Stimulated activated CD4-positive, alpha-beta T cell treated with anti-CD3 and anti-CD28 coated beads, Interleukin-12 subunit alpha, Interleukin-12 subunit beta, amount 100 ng/mL, for 24 hours (primary cell): ENCODE measurements at places on chromosomes 7 and 10.

- DNase-seq, result no peak
Observed at GRCh38 chr10:129339841-129340240, 127.2 kb upstream of the MGMT start.

DNA sequence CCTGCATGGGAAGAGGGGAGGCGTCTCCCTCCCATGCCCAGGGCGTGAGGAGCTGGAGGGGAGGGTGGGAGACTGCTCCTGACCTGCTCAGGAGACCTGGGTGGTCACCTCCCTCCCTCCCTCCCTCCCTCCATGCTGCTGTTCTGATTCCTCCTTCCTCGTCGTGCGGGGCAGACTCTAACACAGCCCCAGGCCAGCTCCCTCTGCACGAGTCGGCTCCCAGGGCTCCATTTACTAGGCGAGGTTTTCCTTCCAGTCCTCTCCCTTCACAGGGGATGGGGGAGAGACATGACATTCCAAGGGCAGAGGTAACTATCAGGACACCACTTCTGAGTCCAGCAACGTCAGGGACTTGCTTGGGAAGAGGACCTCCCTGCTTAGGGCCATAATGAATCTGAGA lies 23.6 kb downstream of the VIPR2 start:
- no peak for DNase-seq

GRCh38 chr10:84552478-84552877 lies 224.1 kb downstream of the CCSER2 start:
- no peak for DNase-seq

GRCh38 chr10:11012421-11013295 lies 5.0 kb upstream of the CELF2 start:
- DNase-seq, result no peak

DNA sequence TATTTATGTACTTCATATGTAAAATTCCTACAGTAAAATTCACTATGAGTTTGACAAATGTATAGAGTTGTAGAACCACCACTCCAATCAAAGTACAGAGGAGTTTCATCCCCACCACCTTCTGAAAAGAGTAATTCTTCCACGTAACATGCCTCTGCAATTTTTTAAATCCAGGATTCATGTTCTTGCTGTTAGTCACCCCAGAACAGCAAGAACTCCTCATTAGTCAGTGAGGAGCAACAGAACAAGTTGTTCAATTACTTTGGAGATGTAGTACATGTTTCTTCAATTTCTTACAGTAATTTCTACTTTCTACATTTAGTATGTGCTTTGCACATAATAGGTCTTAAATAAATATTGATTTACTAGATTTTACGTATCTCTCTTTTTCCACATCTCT lies 248.1 kb downstream of the ABCA13 start:
- no peak for DNase-seq

- DNase-seq, result no peak
Observed at GRCh38 chr7:190196-190595, 2.2 kb upstream of the FAM20C start.

GRCh38 chr7:33711231-33712019 lies 193.9 kb upstream of the BMPER start:
- no peak for DNase-seq

GRCh38 chr7:28298870-28299518 lies 113.3 kb upstream of the CREB5 start:
- DNase-seq, result no peak

DNA sequence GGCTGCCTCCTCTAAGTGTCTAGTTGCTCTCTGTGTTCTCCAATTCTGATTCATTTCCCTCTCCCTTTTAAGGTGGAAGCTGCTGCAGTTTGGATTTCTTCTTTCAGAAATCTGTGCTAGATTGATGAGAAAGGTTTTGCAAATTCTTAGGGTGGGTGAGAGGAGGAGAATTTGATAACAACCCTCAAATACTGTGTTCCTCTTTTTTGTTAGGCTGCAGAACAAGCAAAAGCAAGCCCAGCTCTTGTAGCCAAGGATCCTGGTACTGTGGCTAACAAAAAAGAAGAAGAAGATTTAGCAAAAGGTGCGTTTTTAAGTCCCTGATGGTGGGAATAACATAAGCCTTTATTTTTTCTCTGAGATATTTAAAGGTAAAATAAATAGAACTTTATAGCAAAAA lies 49.1 kb downstream of the STAM start:
- DNase-seq, result no peak

GRCh38 chr7:598899-599298 lies 79.3 kb upstream of the PDGFA start:
- no peak for DNase-seq

DNA sequence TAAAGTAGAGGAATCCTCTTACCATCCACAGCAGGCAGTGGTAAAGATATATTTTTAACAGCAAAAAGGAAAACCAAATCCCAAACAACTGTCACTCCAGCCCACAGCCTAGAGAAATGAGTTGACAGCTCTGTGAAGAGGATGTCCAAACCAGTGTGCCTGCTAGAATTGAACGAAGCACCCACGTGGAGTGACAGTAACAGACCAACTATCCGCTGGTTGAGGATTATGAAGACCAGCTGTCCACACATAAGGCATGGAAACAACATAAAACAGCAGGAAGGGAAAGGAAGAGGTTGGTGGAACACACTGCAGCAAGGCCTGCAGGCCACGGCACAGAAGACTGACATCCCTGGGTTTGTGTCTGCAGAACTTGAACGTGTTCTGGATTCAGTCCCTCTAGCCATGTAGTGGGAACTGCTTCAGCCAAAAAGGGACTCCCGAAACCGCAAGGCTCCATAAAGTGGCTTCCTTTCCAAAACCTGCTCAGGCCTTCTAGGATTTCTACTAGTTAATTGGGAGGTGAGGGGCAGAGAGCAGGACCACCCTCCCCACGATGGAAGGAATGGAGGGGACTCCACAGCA lies 324.4 kb downstream of the BICC1 start:
- DNase-seq, result no peak

- no peak for DNase-seq
Observed at GRCh38 chr7:135729230-135729629, 1.2 kb upstream of the SLC13A4 start.

DNA sequence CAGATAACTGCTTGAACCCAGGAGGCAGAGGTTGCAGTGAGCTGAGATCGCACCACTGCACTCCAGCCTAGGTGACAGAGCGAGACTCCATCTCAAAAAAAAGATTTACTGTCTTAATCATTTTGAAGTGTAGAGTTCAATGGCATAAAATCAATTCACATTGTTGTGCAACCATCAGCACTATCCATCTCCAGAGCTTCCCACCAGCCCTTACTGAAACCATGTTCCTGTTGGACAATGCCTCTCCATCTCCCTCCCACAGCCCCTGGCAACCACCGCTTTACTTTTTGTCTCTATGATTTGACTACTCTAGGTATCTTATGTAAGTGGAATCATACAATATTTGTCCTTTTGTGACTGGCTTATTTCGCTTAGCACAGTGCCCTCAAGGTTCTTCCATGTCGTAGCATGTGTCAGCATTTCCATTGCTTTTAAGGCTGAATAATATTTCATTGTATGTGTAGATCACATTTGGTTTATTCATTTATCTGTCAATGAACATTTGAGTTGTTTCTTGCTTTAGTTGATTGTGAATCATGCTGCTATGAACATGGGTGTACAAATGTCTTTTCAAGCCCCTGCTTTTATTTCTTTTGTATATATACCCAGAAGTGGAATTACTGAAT lies 33.1 kb downstream of the NACAD start:
- no peak for DNase-seq

DNA sequence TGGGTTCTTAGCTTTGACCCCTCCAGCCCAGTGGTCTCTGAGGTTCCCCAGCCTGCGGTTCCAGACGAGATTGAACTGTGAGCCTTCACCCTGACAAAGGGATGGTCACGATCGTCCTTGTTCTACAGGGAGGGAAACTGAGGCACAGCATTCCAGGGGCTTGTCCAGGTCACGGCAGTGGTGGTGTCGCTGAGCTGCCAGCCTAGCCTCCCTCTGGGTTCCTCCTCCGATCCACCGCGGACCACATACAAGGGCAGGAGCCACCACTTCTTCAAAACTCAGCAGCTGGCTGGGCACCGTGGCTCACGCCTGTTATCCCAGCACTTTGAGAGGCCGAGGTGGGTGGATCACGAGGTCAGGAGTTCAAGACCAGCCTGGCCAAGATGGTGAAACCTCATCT lies 35.8 kb downstream of the ELFN1 start:
- no peak for DNase-seq

GRCh38 chr10:818010-818409 lies 113.5 kb downstream of the LARP4B start:
- no peak for DNase-seq

GRCh38 chr10:117431160-117431559 lies 55.9 kb upstream of the PDZD8 start:
- no peak for DNase-seq

GRCh38 chr7:756928-757560 lies 30.0 kb upstream of the PRKAR1B start:
- DNase-seq, result no peak

DNA sequence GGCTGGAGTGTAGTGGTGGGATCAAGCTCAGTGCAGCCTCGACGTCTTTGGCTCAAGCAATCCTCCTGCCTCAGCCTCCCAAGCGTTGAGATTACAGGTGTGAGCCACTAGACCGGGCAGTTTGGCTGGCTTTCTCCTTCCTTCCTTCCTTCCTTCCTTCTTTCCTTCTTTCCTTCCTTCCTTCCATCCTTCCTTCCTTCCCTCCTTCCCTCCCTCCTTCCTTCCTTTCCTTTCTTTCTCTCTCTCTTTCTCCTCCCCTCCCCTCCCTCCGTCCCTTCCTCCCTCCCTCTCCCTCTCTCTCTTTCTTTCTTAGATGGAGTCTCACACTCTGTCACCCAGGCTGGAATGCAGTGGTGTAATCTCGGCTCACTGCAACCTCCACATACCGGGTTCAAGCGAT lies 7.6 kb upstream of the VPS37D start:
- no peak for DNase-seq

GRCh38 chr10:124704428-124705380 lies 39.5 kb downstream of the FAM53B start:
- DNase-seq, result no peak

DNA sequence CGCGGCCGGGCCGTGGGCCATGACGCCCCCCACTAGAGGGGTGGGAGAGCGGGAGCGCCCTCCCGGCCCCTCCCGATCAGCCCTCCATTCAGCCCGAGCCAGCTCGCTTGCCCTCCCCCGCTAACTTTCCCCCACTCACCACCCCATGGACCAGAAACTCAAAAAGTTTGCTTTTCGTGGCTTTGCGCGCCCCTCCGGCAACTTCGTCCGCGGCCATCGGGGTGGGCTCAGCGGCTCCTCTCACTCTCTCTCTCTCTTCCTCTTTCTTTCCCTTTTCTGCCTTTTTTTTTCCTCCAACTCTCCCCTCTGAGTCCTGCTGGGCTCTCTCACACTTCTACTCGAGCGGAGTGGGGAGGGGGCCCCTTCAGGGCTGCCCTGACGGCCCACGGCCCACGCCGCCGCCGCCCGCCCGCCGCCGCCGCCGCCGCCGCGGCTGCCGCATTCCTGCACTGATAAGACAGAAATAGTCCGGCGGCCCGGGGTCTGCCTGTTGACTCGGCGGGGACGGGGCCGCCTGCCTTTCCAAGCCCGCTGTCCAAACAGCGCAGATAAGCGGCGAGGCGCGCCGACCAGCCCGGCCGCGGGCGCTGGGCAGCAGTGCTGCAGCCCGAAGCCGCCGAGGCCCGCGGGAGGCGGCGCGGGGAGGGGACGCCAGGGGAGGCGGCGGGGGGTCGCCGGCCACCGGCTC lies at the start of gene SMARCD3:
Gene SMARCD3, minus strand, starts transcription at position 349 of the 688 bp plus-strand sequence. Its CDS starts 132 bp downstream, at position 217.
- no peak for DNase-seq

DNA sequence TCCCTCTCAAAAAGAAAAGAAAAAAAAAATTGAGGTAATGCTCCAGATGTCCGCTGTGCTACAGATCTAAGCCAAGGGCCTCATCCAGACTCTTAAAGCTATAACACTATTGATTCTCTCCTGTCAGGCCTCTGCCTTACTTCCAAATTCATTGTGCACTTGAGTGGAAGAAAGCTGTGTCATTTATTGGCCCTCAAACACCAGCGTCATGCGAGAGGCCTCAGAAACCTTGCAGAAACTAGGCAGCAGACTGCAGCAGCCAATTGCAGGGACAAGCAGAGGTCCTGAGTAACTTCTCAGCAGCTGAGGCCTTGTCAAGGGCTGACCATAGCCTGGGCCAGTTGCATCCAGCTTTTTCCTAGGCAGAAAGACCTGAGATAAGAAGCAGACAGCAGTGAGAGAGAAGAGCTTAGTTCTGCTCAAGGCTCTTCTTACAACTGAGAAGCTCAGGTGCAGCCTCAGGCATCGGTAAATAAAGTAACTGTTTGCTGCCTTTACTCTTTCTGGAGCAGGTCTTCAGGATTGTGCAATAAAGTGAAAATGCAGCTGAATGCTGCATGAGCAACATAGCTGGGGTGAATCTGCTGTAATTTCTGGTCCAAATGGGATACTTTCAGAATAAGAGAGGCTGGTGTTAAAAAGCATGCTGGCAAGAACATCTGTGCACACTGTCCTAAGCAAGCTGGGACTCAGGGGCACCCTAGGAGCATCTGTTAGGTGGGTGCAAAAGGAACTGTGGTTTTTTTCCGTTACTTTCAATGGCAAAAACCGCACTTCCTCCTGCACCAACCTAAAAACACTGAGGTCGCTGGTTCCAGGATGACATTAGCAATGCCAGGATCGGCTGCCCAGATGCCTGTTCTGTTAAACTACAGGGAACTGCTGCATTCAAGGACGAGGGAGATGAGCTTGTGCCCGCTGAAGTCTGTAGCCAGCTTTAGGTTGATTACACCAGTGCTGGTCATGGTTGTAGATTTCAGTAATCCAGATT lies 181.8 kb upstream of the PFKP start:
- no peak for DNase-seq

- no peak for DNase-seq
Observed at GRCh38 chr7:141960687-141961422, 12.7 kb downstream of the TAS2R38 start.

DNA sequence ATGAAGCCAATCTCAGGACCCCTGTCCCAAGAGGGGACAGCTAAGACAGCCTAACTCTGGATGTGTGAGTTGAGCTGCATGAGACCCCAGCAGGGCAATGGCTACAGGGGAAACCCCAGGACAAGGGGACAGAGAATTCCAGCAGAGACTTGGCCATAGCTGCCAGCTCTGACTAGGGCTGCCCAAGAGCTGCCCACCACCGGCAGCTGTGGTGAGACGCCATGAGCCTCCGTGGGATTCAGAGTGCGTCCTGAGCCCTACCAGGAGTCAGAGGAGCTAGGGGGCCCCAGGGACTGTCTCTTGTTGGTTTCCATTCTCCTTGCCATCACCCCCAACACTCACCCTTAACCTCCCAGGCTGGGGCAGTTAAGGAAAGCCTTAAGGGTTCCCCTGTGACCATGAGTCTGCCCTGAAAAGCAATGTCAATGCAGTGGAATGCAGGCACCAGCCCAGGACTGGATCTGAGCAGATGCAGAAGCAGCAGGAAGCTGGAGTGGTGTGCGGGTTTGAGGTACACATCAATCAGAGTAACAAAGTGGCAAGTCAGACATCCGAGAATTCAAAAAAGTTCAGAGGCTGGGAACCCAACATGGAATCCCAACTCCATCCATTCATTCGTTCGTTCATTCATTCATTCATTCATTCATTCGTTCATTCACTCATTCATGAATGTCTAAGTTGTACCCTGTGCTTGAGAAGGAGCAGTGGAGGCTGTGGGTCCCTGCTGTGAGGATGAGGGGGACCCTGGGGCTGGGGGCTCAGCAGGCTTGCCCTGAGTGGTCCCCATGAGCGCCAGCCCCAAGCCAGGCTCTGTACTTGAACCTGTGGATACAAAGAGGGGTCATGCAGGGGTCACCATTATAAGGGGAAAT lies 52.9 kb downstream of the C10orf120 start:
- DNase-seq, result no peak

GRCh38 chr10:79417731-79418130 lies 27.7 kb downstream of the ZCCHC24 start:
- DNase-seq, result no peak

- DNase-seq, result no peak
Observed at GRCh38 chr7:18320971-18321567, 174.5 kb upstream of the HDAC9 start.

- DNase-seq, result no peak
Observed at GRCh38 chr10:44253769-44254462, 131.0 kb downstream of the CXCL12 start.
